SK-N-SH (cell line): ENCODE measurements at places on chromosomes 5 and 9. TPM values are rescaled to one million over a fixed set of nuclear protein-coding genes. Genes with fewer than 3 reads are reported as not detected.

DNA sequence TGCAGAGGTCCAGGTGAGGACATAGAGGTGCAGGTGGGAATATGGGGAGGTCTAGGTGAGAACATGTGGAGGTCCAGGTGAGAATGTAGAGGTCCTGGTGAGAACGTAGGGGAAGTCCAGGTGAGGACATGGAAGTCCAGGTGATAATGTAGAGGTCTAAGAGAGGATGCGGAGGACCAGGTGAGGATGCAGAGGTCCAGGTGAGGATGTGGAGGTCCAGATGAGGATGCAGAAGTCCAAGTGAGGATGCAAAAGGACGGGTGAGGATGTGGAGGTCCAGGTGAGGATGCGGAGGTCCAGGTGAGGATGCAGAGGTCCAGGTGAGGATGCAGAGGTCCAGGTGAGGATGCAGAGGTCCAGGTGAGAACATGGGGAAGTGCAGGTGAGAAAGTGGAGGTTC is 133.8 kb downstream of the MRPL36 start:
- no peak overlapping the region for H3K4me3 ChIP-seq
- H3K36me3 ChIP-seq = no peaks in the 10 kb centered on the region
- no peaks in the 10 kb centered on the region for H3K4me1 ChIP-seq
- no peak overlapping the region for H3K27ac ChIP-seq

EFCAB9 gene
- 0.10 TPM in 1 of 2 replicates, not detected in the other for polyA plus RNA-seq

GRCh38 chr9:134837529-134837928 is 43.1 kb upstream of the FCN2 start:
- no peaks in the 10 kb centered on the region for H3K27me3 ChIP-seq
- H3K4me1 ChIP-seq = no peaks in the 10 kb centered on the region
- H3K36me3 ChIP-seq = peaks cover 87% of the 10 kb centered on the region; the same call in 1 of the 2 replicates
- no peak for DNase-seq
- H3K4me3 ChIP-seq = no peak overlapping the region

DNA sequence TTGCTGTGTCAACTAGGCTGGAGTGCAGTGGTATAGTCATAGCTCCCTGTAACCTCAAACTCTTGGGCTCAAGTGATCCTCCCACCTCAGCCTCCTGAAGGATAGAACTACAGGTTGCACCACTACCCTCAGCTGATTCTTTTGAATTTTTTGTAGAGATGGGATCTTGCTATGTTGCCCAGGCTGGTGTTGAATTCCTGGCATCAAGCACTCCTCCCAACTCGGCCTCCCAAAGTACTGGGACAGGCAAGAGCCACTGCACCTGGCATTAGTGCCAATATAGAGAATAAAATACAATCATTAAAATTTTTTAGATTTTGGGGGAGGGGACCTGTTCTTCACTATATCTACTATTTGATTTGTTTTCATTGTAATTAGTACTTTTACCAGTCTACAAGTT is 15.4 kb downstream of the PPIP5K2 start:
- no peak overlapping the region for H3K4me3 ChIP-seq
- H3K27me3 ChIP-seq = no peaks in the 10 kb centered on the region
- peaks cover 43% of the 10 kb centered on the region for H3K36me3 ChIP-seq
- DNase-seq = no peak
- no peaks in the 10 kb centered on the region for H3K4me1 ChIP-seq
- H3K27ac ChIP-seq = no peak overlapping the region

DNA sequence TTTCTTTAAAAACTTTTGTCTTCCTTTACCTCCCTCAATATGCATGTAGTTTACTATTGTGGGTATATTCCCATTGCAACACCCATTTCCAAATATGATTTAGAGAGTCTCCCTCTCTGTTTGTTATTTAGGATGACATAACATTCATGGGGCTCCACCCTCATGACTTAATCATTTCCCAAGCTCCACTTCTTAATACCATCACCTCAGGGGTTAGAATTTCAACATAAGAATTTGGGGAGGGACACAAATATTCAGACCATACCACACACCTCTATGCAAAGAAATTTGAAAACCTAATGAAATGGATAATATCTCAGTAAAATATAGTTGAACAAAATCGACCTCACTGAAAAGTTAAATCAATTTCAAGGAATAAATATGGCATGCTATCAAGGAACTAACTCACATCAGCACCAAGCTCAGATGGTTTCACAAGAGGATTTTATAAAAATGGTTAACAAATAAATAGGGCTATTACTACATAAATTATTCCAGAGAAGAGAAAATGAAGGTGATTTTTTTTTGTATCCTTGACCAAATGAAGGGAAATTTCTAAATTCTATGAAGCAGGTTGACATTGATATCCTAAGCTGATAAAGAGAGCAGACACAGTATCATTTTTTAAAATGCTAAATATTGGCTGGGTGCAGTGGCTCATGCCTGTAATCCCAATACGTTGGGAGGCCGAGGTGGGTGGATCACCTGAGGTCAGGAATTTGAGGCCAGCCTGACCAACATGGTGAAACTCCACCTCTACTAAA is 20.2 kb upstream of the UBTD2 start:
- DNase-seq = no peak
- H3K27ac ChIP-seq = no peak overlapping the region
- no peak overlapping the region for H3K4me3 ChIP-seq
- no peaks in the 10 kb centered on the region for H3K27me3 ChIP-seq

- no peaks in the 10 kb centered on the region for H3K27me3 ChIP-seq
- peaks cover 24% of the 10 kb centered on the region for H3K4me1 ChIP-seq
- no peak overlapping the region for H3K27ac ChIP-seq
- no peaks in the 10 kb centered on the region for H3K36me3 ChIP-seq
- no peak overlapping the region for H3K4me3 ChIP-seq
These were observed 263.4 kb downstream of the SEC61B start for GRCh38 chr9:99485459-99485858.

DNA sequence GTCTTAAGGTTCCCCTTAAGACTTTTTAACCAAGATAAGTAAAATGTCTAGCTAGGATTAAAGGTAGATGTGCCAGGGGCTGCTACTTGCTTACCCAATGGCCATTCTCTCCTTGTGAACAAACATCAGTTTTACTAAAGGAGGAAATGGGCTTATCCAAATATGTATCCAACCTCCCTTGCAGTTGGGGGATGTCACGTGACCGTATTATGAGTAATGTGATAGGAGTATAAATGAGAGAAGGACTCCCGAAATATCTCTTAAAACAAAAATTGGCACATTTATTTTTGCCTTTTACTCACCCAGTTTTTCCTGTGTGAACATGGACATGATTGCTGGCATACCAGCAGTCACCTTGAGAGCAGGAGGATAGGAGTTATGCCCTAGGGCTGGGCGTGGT is 247.9 kb downstream of the NFIB start:
- no peak overlapping the region for H3K27ac ChIP-seq
- DNase-seq = no peak
- no peaks in the 10 kb centered on the region for H3K27me3 ChIP-seq
- no peaks in the 10 kb centered on the region for H3K36me3 ChIP-seq
- no peak overlapping the region for H3K4me3 ChIP-seq

CCDC171 gene
- 0.54 and 1.1 TPM in 2 replicates for polyA plus RNA-seq

DNA sequence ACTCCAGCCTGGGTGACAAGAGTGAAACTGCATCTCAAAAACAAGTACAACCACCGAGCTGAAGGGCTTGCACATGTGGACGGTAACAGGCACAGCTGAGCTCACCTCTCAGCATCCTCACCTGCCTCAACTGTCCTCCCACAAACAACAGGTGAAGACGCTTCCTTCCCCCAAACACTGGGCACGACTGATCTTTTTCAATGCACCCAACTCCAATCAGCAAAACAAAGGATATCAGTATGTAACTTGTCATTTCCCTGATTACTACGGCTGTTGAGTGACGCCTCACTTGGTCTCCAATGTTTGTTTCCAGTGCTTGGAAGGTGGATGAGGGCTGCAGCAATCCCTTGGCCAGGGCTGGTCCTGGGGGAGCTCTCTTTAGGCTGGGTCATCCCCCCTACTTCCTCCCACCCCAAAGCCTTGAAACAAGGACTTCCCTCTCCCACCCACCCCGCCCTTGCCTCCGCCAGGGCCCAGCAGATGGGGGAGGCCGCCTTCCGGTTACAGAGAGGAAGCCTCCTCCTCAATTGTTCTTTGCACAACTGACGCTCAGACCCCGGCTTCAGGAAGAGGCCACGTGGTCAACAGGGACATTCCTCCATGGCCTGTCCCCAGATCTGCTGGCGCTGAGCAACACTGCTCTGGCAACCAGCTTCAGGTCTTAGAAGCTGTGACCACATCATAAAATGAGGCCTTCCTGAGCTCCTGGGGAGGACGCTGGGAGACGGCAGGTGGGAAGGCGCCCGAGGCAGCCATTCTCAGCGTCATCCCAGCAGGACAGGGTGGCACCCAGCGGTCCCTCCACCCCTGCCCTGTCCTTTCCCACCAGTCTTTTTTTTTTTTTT is 5.9 kb downstream of the FAM78A start:
- no peak overlapping the region for H3K27ac ChIP-seq
- no peak overlapping the region for H3K4me3 ChIP-seq
- no peak for DNase-seq
- no peaks in the 10 kb centered on the region for H3K27me3 ChIP-seq
- H3K4me1 ChIP-seq = no peaks in the 10 kb centered on the region

- H3K27me3 ChIP-seq = no peaks in the 10 kb centered on the region
- H3K4me1 ChIP-seq = peaks cover 6% of the 10 kb centered on the region; the same call in 1 of the 2 replicates
- H3K4me3 ChIP-seq = no peak overlapping the region
- no peaks in the 10 kb centered on the region for H3K36me3 ChIP-seq
- no peak for DNase-seq
- no peak overlapping the region for H3K27ac ChIP-seq
These were observed 54.2 kb downstream of the ZSWIM6 start for GRCh38 chr5:61386045-61386800.

DNA sequence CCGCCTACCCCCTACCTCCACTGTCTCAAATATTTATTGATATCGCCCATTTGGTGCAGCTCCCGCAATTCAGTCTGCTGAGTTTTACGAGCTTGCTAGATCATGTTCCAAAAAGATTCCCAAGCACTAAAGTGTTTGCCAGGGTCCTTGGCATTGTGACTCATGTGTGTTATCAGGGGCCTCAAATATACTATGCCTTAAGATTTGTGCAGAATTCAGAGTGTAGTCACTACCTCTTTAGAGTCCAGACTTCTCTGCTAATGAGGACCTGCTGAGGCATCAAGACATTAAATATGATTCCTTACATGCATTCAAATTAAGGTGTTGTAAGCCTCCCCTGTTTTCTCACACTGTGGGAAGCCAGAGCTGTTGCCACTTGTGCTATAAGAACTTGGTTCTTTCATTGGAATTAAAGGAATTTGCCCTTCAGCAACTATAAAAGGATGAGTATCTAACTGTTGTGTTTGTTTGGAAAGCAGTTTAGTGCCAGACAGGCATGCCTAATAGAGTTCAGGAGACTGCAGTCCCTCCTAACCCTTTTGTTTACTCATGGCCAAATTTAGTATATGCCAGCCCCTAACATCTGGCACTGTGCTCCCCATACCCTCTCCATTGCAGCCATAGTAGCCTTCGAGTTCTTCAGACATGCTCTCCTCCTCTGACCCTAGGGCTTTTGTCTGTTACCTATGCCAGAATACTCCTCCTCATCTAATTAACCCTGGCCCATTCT is 316.4 kb downstream of the NR3C1 start:
- H3K27ac ChIP-seq = no peak overlapping the region
- H3K36me3 ChIP-seq = no peaks in the 10 kb centered on the region
- H3K27me3 ChIP-seq = no peaks in the 10 kb centered on the region
- no peak overlapping the region for H3K4me3 ChIP-seq

DNA sequence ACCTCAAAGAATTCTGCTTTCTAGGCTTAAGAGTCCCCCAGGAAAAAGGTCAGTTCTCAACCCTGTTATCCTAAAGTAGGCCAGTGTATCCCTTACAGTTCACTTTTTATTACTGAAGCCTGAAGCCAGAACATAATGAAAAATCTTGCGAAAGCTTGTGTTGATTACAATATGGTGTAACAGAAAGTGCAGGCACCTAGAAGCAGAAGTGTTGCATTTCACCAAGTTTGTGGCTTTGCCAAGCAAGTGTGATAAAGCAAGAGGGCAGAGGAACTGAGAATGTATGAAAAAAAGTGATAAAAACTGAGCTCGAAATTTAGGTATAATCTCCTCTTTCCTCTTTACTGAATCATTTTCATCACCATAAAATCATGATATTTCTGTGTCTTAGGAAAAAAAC is 26.2 kb downstream of the AGTPBP1 start:
- DNase-seq = no peak
- no peak overlapping the region for H3K4me3 ChIP-seq
- no peaks in the 10 kb centered on the region for H3K36me3 ChIP-seq
- no peaks in the 10 kb centered on the region for H3K27me3 ChIP-seq
- H3K27ac ChIP-seq = no peak overlapping the region

GAPT gene
- not detected in 2 replicates for polyA plus RNA-seq

EPB41L4B gene
- 0.59 and 0.84 TPM in 2 replicates for polyA plus RNA-seq

GRCh38 chr5:111132731-111133435 is 40.7 kb downstream of the WDR36 start:
- H3K36me3 ChIP-seq = peaks cover 16% of the 10 kb centered on the region
- H3K27ac ChIP-seq = no peak overlapping the region
- no peaks in the 10 kb centered on the region; the same call in 1 of the 2 replicates for H3K4me1 ChIP-seq
- H3K4me3 ChIP-seq = no peak overlapping the region
- DNase-seq = no peak

DNA sequence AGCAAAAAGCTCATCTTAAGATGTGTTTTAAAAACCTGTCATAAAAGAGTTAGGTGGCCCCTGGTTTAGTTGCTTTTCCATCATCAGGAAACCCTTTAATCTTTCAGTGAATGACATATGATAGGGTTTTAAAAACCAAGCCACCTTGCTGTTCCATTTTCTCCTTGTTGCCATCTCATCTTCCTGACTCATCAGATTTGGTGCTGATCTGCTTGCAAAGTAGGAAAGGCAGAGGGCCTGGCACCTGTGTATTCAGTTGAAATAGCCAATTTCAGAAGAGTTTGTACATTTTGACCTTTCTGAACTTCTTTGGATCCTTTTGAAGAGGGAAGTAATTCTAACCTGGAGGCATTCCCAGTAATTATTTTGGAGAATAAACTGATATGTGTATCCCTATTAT is 272.7 kb downstream of the CD180 start:
- no peak overlapping the region for H3K4me3 ChIP-seq
- no peak for DNase-seq
- H3K27ac ChIP-seq = no peak overlapping the region
- H3K36me3 ChIP-seq = no peaks in the 10 kb centered on the region
- H3K4me1 ChIP-seq = no peaks in the 10 kb centered on the region
- no peaks in the 10 kb centered on the region for H3K27me3 ChIP-seq

DNA sequence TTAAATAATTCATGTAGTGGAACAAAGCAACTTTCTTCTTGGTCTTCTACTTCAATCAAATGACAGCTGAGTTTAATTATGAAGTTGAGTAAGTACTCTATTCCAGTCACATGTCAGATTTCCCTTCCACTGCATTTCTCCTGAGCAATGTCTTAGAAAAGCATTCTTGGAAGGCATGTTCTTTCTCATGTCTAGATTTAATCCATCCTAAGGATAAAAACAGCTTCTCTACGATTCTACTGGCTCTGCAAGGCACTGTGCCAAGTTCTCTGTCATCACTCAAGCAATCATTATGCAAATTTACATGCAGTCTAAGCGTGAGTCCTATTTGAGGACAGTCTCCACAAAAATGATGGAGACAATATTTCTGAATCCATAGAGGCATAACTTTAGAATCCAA is 142.4 kb downstream of the YIPF5 start:
- no peak for DNase-seq
- H3K4me1 ChIP-seq = peaks cover 42% of the 10 kb centered on the region
- peak overlapping the region; percentile 12; the same call in 1 of the 2 replicates for H3K4me3 ChIP-seq
- H3K36me3 ChIP-seq = no peaks in the 10 kb centered on the region
- peak overlapping the region; percentile 92 for H3K27ac ChIP-seq
- H3K27me3 ChIP-seq = no peaks in the 10 kb centered on the region
